Gastroesophageal sphincter (tissue), 4 donors: ENCODE measurements at places on chromosomes 2 and 18. TPM values are rescaled to one million over a fixed set of nuclear protein-coding genes. Genes with fewer than 3 reads are reported as not detected.

The KLF7 gene
- 50.6 TPM for total RNA-seq

The SERPINB3 gene
- 3.7 TPM for total RNA-seq

The GORASP2 gene
- 45.1 TPM for total RNA-seq

The RNU2-63P gene
- not detected for total RNA-seq

The IL36B gene
- total RNA-seq, result not detected

The TACR1 gene
- total RNA-seq, result 2.0 TPM

The CRYBA2 gene
- not detected for total RNA-seq

The SLC5A7 gene
- total RNA-seq, result 2.3 TPM

The KIDINS220 gene
- 73.3 TPM for total RNA-seq

The COPS9 gene
- total RNA-seq, result 173 TPM

The EGR4 gene
- not detected for total RNA-seq

The SERPINB4 gene
- not detected for total RNA-seq

The DIS3L2 gene
- total RNA-seq, result 13.3 TPM

The DQX1 gene
- not detected for total RNA-seq

The BARD1 gene
- 16.6 TPM for total RNA-seq

The GPR39 gene
- total RNA-seq, result 0.69 TPM

The TUBB8B gene
- total RNA-seq, result not detected

The MPPE1 gene
- total RNA-seq, result 22.7 TPM

The SCN7A gene
- 92.5 TPM for total RNA-seq

The OSGEPL1 gene
- 5.9 TPM for total RNA-seq

The WDR35 gene
- 22.2 TPM for total RNA-seq

The CPS1 gene
- 1.5 TPM for total RNA-seq

The NBAS gene
- 38.4 TPM for total RNA-seq

The REG1B gene
- total RNA-seq, result not detected

The CNTNAP5 gene
- total RNA-seq, result not detected

The CPO gene
- 2.0 TPM for total RNA-seq

The CREG2 gene
- total RNA-seq, result not detected

The SMCHD1 gene
- 49.8 TPM for total RNA-seq

The ALPP gene
- total RNA-seq, result not detected

The STAT1 gene
- total RNA-seq, result 51.7 TPM

The UCN gene
- total RNA-seq, result 2.3 TPM

The FOXD4L1 gene
- total RNA-seq, result 0.50 TPM

The CNDP1 gene
- total RNA-seq, result not detected

The GAL3ST2 gene
- not detected for total RNA-seq

The DNAJC5G gene
- total RNA-seq, result not detected

The ASB3 gene
- total RNA-seq, result 19.0 TPM

The PLGLB2 gene
- 0.74 TPM for total RNA-seq

The CCDC85A gene
- total RNA-seq, result 7.0 TPM
